ENCODE measurements at places on chromosomes 5 and 9.

DNA sequence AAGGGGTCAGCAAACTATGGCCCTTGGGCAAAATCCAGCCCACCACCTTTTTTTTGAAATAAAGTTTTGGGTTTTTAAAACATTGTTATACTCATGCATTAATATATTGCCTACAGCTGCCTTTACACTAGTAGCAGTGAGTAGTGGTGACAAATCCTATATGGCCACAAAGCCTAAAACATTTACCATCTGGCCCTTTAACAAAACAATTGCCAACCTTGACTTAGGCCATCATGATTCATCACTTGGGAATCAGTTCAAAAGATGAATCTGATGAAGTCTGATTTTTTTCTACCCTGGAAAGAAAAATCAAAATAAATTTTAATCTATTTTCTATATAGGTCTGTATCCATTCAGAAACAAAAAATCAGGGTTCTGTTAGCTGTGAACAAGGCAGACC, 484.9 kb downstream of the BNC2 start:
- no peak for DNase-seq

DNA sequence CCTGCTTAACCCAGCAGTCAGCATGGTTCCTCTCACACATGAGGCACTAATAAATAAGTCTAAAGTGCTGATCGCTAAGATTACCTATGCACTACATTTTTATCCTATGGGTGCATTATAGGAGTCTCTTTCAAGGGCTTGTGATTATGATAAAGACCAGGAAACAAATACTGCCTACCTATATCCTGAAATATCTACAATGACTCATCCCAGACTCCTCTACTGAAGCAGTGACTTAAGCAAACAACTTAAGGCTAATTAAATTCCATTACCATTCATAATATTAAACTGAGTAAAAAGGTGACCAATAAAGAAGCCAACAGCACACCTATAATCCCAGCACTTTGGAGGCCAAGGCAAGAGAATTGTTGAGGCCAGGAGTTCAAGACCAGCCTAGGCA, 338.4 kb downstream of the DNAH5 start:
- DNase-seq, result no peak

DNA sequence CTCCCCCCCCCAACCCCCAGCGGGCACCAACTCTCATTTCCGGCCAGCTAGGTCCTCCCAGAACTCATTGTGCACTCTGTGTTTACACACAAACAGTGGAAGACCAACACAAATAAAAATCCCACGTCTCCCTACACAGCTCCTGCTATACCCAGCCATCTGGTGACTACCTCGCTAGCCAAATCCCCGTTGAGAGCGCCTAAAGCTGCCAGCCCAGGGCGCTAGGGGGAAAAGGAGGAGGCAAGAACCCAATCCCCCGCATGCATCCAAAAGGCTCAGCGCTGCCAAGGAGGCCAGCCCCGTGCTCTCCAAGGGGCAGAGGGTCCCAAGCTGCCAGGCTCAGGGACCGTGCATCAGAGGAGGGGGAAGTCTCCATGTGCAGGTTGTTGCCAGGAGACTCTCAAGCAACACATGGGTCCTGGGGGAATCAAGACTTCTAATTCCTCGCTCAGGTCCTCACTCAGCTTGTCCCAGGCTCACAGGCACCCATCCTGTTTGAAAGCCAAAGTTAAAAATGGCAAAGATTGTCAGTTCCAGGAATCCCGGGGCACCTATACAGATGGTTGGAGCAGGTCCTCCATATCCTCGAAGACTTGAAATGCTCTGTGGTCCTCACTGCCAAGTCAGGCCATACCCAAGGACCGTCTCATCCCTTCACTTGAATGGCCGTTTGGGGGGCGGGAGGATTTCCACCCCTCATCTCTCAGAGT, 2.7 kb downstream of the ASTN2 start:
- DNase-seq, result no peak

DNA sequence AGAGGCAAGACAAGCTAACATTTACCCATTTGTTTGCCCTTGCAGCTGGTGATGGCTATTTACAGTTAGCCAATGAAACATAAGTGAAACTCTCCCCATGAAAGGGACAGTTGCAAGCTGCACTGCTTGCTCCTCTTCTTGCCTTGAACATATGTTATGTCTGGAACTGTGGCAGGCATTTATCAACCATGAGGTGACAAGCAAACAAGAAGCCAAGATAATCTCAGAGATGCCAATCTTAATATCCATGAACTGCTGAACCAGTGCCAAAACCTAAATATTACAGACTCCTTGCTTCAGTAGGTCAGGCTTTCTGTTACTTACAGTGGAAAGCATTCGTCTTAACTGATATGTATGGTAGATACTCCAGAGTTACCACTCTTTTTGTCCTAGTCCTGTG, 133.4 kb downstream of the ACTBL2 start:
- no peak for DNase-seq

DNA sequence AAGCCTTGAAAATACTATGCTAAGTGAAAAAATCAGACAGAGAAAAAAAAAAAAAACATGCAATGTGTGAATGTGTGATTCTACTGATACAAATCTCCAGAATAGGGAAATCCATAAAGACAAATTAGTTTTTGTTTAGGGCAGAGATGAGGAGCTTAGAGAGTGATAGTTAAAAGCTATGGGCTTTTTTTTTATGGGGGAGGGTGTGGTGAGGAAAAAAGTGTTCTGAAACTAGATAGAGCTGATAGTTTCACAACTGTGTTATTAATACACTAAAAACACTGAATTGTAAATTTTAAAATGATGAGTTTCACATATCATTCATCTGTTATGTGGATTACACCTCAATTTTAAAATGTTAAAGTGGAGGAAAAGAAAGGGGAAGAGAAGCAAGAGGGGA, 228.3 kb upstream of the ZNF462 start:
- DNase-seq, result no peak

- DNase-seq, result no peak
These were observed 29.1 kb upstream of the PLCXD3 start for GRCh38 chr5:41539454-41539853.

DNA sequence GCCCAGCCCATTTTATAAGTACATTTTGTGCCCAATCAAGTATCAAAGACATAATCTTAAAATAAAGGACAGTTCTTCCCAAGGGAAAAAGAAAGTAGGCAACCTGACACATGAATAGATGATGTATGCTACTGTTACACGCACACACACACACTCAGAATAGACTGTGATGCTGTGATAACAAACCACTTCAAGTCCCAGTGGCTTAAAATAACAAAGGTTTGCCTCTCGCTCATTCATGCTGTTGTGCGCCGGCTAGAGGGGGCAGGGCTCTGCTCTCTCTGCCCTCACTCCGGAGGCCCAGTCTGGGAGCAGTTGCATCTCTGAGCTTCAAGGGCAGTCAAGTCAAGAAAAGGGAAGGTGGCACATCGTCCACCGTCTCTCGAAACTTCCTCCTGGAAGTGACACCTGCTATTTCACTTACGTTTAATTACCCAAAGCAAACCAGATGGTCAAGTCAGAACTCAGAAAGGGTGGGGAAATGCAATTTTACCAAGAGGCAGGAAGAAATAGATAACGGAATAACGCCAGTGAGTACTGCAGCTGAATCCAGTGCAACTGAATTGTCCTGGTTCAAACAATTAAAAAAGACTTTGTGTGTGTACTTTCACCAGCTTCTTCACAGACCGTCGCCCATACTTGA, 43.3 kb downstream of the ANKRD33B start:
- DNase-seq, result no peak

- DNase-seq, result no peak
These were observed 78.3 kb upstream of the HCN1 start for GRCh38 chr5:45774528-45774927.

- no peak for DNase-seq
These were observed 279.9 kb downstream of the NSG2 start for GRCh38 chr5:174325431-174325830.

- no peak for DNase-seq
These were observed 168.1 kb downstream of the KDM4C start for GRCh38 chr9:6925836-6926235.

DNA sequence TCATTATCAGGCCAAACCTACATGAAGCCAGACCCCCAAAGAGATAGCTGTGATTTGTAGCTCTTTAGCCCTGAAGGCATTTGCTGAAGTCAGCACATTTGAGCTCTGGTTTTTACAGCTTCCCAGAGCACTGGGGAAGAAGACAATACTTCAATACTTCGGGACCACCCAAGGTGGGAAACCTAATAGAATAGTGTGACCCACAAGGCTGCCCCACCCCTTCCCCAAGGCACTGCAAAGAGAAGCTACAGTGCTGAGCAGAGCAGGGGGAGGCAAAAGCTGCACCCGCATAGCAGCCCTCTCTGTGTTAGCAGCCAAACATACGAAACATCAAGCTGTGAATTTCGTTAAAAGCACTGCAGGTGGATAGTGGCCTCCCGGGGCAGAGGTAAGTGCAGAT, 87.3 kb downstream of the HSD17B3 start:
- no peak for DNase-seq

DNA sequence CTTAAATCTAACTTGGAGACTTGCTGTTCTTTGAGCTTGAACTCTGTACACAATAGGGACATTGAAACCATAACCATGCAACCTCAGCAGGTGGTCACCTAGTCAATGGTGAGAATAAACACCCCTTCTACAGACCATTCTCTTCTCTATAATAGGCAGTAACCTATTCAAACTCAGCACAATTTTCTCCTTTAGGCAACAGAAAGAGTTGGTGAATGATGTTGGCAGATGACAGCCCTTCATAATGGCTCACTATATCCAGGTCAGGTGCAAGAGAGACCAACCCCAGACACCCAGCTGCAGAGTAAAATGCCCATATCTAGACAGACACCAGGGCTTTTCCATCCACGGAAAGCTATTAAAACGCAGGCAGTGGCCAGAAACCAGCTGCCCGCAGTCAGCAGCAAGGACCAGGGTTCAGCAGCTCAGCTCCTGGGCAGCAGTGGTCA, 106.7 kb downstream of the SERINC5 start:
- DNase-seq, result no peak

GRCh38 chr5:179873588-179874110, 15.0 kb upstream of the MRNIP start:
- DNase-seq, result no peak

DNA sequence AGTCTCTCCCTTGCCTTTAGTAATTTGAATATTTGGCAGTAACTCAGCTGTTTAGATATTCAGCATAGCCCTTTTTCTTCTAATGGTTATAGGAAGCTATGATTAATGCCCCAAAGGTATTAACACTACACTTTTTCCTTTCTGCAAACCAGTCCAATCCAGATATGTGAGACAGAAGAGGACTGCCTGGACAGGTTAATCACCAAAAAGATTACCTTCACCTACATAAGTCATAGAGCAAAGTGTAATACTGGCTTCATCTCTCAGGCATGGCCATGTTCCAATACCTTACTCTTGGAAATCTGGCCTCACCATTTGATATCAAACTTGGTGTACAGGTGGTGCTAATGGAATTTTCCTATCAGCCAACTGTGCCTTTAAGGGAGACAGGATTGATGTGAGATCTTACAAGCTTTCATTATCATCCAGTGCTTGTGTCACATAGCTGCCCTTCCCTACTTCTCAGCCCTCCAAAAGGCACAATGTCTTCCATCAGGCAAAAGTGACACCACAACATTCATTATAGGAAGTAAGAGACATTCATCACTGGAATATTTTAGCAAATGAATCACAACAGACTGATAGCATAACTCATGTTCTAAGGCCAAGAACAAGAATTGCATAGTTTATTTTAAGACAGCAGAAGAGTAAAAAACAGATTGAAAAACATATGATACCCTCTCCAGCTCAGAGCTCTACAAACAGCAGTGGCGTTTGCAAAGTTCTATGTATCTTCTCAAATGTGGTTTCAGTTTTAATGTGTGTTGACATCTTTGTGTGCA, 91.2 kb upstream of the PAM start:
- DNase-seq, result no peak

GRCh38 chr9:68545033-68545705, 4.5 kb upstream of the TMEM252 start:
- DNase-seq, result no peak

DNA sequence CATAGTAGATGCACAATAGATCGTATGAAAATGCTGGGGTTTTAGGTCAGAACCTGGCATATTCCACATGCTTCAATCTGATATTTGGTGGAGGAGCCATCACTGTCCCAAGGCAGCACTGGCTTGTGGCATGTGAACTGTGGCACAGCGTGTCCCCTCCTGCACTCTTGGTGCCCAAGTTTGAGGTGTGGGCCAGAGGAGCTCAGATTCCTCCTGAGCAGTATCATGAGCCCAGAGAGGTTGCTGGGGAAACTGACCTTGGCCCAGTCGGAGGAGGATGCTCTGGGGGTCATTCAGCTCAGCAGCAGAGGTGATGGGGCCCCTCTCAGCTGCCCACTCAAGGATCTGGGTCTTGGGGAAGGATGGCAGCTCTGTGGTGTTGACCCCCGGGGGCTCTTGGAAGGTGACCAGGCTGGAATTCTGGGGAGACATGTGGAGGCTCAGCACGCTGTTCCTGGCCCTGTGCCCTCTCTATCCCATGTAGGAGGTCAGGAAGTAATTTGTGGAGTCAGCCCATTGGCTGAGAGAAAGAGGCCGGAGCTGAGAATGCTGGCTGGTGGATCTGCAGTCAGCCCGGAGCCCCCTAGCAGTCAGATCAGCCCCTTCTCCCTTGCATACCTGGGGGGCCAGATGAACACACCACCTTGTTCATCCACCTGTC, 23.7 kb downstream of the FPGS start:
- no peak for DNase-seq

- DNase-seq, result no peak
These were observed 146.6 kb downstream of the SEC61B start for GRCh38 chr9:99368341-99369326.

DNA sequence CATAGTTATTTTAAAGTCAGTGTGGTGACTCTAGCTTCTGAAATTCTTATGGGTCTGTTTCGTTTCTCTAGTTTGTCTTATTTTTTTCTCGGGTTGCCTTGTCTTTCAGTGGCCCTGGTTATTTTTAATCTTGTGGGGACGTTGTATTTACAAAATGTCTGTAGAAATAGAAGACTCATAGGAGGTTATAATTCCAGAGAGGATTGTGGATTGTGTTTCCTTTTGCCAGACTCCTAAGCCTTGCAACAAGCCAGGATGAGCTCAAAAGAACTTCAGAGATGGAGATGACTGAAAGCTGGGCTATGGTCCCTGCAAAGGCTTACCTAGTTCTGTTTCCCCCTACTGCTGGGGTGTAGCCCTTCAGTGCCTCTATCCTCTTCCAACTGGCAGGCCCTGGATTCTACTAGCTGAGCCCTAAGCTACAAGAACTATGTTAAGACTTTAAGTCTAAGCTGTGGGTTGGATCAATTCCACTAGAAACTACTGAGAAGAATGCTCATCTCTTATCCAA, 32.2 kb upstream of the LECT2 start:
- DNase-seq, result no peak

DNA sequence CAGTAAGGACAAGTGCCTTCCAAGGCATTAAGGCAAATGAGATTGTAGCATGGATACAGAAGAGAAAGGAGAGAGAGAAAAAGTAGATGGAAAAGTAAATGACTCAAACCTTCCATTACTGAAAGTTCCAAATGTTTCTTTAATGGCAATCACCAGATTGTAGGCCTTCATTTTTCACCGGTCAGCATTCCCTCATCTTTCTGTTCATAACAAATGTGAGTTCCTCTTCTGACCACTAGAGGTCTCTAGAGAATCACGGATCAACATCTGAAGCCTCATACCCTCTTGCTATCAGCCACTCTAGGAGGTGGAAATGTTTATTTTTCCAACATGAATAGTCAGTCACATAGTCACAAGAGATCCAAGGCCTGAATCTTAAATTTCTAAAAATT, 73.6 kb upstream of the RPS23 start:
- no peak for DNase-seq

- no peak for DNase-seq
These were observed 15.1 kb upstream of the OXCT1 start for GRCh38 chr5:41885286-41885685.

- DNase-seq, result no peak
These were observed 92.7 kb upstream of the HAND1 start for GRCh38 chr5:154570572-154571324.
